ENCODE measurements at places on chromosomes 4 and X.

- DNase-seq, result no peak
Observed at GRCh38 chrX:86051741-86052140, 4.4 kb upstream of the CHM start.

DNA sequence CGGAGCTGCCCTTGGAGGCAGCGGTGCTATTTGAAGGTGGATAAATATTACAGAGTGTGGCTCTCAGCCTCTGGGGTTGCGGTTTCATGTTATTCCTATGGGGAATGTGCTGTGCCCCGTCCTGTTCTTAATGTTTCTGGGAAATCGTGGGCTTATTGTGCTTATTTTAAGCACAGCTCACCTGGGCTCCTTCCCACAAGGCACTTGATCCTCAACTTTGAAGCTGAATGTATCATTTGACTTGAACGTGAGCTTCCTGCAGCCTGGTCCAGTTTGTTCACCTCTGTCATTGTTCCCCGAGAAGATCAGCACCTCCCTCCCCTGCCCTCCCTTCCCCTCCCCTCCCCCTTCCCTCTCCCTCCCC lies 3.9 kb downstream of the SORCS2 start:
- no peak for DNase-seq

- DNase-seq, result no peak
Observed at GRCh38 chr4:143215873-143216272, 31.2 kb downstream of the USP38 start.

GRCh38 chr4:110630688-110631402 lies 8.0 kb upstream of the PITX2 start:
- no peak for DNase-seq

DNA sequence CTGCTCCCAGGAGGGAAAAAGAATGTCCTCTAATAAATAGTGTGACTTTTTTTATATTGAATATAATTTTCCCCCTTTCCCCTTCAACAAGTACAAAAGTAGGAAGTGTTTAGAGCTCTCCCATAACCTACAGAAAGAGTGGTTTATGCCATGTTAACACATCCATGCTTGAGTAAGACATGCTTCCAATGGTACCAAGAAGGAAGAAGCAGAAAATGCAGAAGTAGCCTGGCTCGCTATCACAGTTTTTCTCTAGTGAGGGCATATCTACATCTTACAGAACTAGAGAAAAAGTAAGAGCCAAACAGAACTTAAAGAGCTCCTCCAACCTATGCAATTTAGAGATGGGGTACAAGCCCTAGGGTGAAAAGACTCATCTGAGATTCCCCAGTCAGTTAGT lies 82.5 kb downstream of the ARHGEF9 start:
- no peak for DNase-seq

DNA sequence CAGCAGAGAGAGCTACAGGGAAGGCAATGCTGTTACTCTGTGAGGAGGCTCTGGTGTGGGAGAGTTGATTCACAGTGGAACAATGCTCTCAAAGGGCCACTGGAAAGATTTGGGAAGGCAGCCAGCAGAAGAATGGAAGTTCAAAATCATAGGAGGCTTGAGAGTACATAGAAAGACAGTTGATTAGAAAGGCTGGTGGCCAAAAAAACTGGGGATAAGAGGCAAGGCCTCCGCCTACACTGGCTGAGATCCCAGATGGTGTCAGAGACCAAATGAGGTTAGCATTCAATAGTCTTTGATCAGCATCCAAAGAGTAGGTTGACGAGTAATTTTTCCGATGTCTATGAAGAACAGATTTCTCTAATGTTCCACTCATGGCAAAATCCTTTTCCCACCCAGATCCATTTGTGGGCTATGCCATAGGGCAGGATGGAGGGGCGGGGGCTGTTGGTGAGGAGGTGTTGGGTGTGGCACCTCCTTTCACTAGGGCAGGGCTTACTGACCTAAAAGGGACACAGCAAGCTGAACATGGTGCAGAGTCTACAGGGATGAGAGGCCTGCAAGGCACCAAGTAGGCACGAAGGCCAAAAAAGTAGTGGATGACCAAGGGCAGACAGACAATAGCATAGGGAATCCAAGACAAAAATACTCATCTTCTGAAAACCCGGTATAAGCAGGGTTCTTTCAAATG lies 15.1 kb downstream of the TEC start:
- no peak for DNase-seq

DNA sequence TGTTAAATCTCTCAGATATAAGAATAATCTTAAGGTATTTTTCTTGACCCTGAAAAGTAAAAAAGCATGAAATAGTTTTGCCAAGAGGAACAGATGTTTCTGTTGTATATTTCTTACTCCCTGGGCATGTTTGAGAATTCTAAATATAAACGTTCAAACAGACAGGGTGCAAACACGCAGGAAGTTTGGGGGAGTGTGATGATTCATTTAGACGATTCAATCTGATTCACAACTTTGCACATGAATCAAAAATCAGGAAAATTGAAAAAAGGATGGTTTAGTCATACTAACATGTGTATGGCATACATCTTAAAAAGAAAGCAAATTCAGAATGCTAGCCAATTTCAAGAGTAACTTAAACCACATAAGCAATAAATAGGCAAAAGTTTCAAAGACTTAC lies 340.3 kb upstream of the GRID2 start:
- DNase-seq, result no peak

- DNase-seq, result no peak
Observed at GRCh38 chr4:56512166-56512565, 6.6 kb downstream of the ARL9 start.

DNA sequence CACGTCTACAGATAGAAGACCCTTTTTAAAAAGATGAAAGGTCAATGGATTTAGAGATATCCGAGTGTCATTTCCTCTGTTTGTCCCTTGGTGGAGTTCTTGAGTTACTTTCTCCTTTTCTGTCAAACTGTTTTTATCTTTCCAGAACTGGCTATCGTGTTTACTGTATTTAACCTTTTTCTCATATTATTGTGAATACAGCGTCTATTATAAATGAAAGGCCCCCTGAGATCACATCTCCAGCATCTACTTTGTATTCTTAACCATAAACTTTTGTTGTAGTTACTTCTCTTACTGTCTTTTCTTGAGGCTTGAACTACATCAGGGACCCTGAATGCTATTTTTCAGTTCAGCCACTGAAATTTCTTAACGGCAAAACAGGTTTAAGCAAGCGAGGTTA lies 4.0 kb upstream of the PCDH7 start:
- no peak for DNase-seq
